HAP-1 (cell line): ENCODE measurements at places on chromosomes 3 and 15.

DNA sequence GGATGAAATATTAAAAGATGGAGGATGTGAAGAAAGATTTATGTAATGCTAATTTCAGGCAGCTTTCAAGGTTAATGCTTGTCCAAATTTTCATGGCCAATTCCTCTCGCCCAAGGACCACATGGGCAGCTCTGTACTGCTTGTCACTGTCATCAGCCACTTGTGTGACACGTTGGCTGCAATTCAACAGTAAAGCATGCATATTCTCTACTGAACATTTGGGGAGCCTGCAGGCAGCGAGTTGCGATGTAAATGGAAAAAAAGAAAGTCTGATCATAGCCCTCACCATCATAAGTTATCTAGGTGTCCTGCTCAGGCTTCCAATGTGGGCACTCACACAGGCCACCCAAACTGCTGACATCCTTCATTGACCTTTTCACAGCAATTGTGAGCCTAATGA, 1026.8 kb upstream of the NR2F2 start:
- no peak for DNase-seq

DNA sequence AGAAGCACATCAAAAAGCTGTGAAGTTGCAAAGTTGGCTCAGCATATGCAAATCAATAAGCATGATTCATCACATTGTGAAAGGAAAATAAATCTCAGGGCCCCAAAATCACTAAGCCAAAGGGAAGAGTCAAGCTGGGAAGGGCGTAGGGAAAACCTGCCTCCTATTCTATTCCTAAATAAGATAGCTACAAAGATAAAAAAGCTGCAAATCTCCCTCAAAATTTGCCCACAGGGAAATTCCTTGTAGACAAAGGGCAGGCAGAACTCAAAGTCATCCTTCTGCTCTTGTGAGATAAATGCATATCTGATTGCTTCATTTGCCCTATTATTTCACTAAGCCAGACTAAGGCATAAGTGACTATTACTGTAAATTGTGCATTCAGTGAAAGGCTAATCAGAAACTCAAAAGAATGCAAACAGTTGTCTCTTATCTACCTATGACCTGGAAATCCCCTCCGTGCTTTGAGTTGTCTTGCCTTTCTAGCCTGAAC, 30.5 kb upstream of the CCNL1 start:
- DNase-seq = peak; percentile 41

- no peak for DNase-seq
Observed at GRCh38 chr3:132854856-132855535, 132.8 kb upstream of the NPHP3 start.

- DNase-seq = peak; percentile 70
Observed at GRCh38 chr15:99755692-99756409, 22.6 kb upstream of the LYSMD4 start.

DNA sequence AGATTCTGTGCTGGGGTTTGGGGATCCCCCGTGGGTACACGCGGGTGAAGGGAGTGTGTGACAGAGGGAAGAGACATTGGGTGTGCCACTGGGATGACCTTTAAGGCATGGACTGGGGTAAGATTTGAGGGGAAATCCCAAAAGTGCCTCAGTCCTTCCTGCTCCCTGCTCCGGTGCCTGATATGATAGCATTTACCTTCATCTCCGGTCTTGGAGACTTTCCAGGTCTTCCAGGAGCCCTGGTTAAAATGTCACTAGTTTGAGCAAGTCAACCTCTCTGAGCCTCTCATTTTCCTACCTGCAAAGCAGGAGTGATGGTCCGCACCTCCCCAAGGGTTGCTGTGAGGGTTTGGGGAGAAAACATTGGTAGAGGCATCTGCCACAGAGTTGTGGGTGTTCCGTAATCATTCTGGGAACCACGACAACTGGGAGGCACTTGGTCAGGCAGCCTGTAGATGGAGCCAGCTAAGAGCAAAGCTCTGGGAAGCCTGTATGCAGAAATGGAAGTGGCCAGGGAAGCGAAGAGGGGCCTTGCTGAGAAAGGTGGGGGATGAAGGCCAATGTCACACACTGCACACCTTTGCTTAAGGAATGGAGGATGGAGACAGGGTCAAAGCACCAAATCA, 33.9 kb upstream of the KIF23 start:
- no peak for DNase-seq

DNA sequence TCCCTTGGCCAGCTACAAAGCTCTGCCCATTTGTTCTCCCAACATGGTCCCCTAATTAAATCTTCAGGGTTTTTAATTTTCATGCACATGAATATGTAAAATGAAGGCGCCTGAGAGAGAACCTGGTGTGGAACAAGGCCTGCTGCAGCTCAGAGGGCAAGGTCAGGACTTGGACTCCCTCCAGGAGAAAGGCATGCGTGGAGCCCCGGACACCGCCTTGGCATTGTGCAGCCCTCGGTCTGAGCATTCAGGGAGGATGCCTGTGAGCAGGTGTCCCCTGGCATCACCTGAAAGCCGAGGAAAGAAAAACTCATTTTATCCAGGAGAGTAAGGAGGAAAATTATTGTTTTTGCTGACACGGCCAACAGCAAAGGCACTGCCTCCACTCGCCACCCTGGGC, 33.8 kb upstream of the EPHB1 start:
- DNase-seq = no peak

DNA sequence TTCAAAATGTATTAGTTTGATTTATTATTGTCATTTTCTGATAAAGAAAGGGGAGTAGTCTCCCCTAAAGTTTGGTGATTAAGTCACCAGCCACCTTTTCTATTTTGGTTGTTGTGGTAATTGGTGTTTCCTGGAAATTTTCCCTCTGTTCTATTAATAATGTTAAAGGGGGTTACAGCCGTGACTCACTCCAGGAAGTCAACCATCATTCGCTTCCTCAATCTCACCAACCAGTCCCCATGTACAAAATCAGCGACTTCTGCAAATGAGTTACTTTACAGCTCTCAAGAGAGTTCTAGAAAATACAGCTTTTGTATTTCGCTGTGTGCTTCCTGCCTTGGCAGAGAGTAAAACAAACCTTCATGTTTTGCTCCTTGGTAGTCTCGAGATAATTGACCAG, 285.1 kb downstream of the LPP start:
- DNase-seq = no peak

- no peak for DNase-seq
Observed at GRCh38 chr3:191324936-191325335, 4.3 kb upstream of the CCDC50 start.

GRCh38 chr3:37223576-37223975, 49.2 kb upstream of the LRRFIP2 start:
- no peak for DNase-seq

GRCh38 chr3:71045917-71046282, 537.6 kb downstream of the FOXP1 start:
- DNase-seq = no peak

- DNase-seq = no peak
Observed at GRCh38 chr15:41043276-41043951, 72.7 kb downstream of the INO80 start.

- no peak for DNase-seq
Observed at GRCh38 chr15:83917432-83917831, 263.5 kb downstream of the ADAMTSL3 start.

GRCh38 chr15:31278061-31278445, 48.6 kb upstream of the KLF13 start:
- DNase-seq = no peak

- no peak for DNase-seq
Observed at GRCh38 chr15:101450403-101451265, 38.9 kb downstream of the PCSK6 start.

DNA sequence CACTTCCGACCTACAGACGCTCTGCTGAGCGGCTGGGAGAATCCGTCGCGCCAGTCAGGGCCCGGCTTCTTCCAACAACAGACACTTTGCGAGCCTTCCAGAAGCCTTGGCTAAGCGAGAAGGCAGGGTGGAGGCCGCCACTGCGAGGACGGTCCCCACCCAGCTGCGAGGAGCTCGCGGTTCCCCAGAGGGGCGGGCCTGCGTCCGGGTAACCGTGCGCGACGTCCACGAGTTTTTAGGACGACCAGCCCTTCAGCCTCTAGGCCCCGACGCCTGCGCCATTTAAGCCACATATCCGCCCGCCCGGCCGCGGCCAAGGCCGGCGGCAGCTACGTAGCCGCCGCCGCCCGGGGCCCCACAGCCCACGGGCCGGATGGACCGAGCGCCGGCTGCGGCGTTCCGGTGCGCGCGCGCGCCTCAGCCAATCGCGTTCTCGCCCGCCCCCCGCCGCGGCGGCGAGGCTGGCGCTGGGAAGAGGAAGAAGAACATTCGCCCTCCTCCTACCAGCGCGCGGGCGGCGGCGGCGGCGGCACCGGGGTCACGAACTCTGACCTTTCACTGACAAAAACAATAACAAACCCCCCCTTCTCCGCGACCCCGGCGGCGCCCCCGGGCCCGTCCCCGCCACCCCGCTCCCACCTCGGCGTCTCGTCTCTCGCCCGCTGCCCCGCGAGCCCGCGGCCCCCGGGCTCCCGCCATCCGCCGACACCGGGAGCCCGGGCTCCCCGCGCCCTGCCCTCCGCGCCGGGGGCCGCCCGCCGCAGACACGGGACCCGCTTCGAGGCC, at the start of gene NR2C2:
Gene NR2C2 (plus strand): TSS at position 484 of the 786 bp plus-strand sequence. CDS start 56,332 bp downstream, outside the sequence.
- DNase-seq = peak; percentile 82

GRCh38 chr3:185340751-185341150, 22.2 kb upstream of the MAP3K13 start:
- DNase-seq = no peak

DNA sequence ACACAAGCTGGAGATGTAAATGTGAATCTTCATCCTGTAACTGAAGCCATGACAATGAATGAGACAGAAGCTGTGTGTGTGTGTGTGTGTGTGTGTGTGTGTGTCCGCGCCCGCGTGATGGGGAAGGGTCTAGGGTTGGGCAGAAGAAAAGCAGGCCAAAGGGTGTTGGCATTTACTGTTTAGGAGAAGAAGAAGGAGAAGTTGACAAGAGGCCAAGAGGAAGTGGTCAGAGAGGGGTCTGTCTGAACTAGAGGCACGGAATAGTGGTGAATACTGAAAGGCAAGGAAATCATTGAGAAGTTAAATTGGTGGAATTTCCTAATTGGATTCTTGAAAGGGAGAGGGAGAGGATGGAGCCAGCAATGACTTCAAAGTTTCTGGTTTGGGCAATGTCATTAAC, 5.6 kb upstream of the NCEH1 start:
- no peak for DNase-seq

DNA sequence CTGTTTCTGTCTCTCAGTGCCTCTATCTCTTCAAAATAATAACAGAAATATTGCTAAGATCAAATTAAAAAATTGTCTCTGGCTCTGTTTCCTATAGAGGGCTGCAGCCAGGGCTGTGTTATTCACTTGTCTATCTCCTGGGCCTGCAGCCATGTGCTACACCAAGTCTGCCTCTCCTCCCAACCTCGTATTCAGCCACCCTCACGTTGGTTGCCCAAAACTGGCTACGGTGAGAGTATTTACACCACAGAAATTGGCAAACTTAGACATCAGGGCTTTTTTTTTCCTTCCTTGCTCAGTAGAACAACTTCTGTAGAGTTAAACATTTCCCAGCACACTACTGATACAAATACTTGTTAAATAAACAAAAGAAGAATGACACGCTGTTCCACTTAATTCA, 320.9 kb upstream of the ICE2 start:
- no peak for DNase-seq

DNA sequence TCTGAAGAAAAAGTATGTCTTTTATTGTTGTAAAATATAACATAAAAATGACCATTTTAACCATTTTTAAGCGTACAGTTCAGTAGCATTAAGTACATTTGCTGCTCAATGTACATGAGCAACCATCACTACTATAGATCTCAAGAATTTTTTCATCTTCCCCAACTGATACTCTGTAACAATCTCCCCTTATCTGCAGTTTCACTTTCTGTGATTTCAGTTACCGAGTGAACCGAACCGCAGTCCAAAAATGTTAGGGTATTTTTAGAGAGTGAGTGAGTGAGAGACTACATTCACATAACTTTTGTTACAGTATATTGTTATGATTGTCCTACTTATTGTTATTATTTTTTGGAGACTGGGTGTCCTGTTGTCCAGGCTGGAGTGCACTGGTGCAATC, 9.0 kb upstream of the SLC25A26 start:
- DNase-seq = no peak

- no peak for DNase-seq
Observed at GRCh38 chr15:53833134-53833624, 73.7 kb upstream of the WDR72 start.

GRCh38 chr3:23567917-23568316, 237.8 kb upstream of the UBE2E1 start:
- no peak for DNase-seq

DNA sequence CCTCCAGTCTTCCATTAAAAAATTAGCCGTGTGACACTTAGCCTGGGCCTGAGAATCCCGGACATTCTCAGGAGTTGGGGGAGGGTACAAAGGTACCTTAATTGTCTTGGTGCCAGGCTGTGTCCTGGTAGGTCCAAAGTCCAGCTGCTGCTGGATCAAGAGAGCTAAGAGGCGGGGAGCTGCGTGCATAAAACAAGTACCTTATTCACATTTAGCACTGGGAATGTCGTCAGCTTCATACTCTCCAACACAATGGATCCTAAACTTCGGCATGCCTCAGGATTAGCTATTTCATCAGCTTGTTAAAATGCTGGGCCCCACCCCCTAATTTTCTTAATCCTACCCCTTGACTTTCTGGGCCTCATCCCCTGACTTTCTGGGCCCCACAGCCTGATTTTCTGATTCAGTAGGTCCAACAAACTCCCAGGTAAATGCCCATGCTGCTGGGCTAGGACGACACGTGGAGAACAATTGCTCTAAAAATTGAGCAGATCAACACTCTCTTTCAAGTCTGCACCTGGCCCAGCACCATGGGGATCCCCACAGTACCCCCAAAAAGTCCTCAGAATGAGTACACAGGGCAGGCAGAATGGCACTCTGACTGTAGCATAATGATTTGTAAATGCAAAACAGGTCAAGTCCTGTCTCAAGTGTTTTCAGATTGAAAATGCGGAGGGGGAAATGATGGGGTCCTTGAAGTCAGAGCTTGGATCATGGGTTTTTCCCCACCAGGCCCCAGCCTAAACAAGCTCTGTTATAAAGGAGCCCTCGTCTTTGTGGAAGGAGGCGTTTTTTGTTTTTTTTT, 5.6 kb upstream of the AEN start:
- DNase-seq = peak; percentile 81
